ENCODE measurements at places on chromosomes 12 and 14.
A peak's percentile ranks its signal among the peaks of the same experiment; 100 is the strongest.

DNA sequence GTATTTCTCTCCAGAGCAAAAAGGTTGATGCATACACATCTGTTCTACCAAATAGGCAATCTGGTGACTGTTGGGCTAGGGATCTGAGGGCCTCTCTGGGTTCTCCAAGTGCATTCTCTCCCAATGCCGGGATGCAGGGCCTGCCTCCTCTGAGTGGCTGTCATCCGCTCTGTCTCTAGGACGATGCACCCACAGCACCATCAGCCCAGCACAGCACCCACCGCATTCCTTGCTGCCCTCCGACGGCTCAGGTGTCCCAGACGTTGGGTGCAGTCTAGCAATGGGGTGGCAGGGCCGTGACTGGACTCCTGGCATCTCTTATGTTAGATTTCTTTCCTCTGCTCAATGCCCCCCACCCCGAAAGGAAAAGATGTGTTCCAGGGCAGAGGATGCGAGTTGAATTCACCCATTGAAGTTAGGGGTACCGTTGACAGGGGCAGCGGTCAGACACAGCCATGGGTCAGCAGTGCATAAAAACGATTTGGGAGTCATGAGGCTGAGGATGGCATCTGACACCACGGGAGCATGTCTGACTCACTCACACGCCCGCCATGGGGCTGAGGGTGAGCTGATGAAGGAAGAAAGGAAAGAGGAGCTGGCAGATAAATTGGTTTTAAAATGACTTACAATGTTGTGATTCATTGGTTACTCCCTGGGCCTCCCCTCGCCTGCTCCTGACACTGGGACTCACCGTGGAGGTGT lies 93.2 kb upstream of the C14orf180 start:
- no peak for DNase-seq

DNA sequence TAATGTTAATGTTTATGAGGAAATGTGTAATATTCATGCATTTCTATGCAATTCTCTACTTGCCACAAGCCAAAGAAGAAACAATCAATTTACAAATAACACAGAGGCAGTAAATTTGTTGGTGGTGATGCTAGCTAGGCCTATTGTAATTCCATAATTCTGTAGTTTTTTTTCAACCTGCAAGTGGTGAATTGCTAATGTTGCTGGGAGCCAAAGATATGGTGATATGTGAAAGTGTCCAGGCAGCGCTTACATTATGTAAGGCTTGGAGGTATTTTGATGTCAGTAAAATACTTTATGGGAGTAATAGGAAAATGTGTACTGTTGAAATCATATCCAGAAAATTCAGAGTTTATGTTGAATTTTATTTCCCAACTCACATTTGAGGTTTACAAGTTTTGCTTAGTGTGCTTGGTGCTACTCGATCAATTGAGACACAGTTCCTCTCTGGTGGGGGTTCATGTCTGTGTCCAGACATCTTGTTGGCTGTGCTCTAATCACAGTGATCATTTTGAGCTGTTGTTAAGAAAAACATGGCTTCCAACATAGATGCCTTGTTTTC lies 23.2 kb downstream of the TMTC2 start:
- DNase-seq: no peak

GRCh38 chr14:40252817-40253447 lies 820.7 kb upstream of the FBXO33 start:
- no peak for DNase-seq

- no peak for DNase-seq
Observed at GRCh38 chr12:123990511-123990910, 17.5 kb downstream of the ZNF664 start.

DNA sequence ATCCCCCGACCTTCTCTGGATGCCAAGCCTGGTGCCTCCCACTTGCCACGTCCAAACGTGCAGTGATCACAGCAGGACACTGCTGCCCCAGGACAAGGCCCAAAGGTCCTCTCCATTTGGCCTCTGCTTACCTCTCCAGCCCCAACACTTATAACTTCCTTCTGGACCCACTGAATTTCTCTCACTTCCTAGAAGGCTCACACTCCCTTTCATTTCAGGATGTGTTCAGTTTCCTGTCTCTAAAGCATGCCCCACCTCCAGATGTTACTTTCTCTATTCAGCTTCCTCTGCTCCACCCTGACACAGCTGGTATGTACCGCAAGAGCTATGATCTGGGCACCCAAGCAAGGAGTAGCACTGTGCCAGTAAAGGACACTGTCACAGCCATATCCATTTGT lies 33.0 kb downstream of the CDKL1 start:
- DNase-seq: no peak

DNA sequence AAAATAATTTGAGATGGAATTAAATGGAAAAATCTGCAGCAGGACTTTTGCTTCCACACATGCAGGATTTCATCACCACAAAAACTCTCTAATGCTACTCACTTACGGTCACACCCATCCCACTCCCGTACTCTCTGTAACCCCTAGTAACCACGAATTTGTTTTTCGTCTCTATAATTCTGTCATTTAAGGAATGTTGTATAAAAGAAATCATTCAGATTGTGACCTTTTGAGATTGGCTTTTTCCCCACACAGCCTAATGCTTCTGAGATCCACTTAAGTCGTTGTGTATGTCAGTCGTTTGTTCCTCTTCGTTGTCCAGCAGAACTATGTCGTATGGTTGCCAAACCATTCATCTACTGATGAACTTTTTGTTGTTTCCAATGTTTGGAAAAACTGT lies 19.8 kb upstream of the PZP start:
- peak; percentile 6 for DNase-seq

- no peak for DNase-seq
Observed at GRCh38 chr14:95833429-95833828, 43.2 kb upstream of the TUNAR start.

Measured in COLO829 (cell line).